ENCODE measurements at places on chromosomes 7 and 10.

DNA sequence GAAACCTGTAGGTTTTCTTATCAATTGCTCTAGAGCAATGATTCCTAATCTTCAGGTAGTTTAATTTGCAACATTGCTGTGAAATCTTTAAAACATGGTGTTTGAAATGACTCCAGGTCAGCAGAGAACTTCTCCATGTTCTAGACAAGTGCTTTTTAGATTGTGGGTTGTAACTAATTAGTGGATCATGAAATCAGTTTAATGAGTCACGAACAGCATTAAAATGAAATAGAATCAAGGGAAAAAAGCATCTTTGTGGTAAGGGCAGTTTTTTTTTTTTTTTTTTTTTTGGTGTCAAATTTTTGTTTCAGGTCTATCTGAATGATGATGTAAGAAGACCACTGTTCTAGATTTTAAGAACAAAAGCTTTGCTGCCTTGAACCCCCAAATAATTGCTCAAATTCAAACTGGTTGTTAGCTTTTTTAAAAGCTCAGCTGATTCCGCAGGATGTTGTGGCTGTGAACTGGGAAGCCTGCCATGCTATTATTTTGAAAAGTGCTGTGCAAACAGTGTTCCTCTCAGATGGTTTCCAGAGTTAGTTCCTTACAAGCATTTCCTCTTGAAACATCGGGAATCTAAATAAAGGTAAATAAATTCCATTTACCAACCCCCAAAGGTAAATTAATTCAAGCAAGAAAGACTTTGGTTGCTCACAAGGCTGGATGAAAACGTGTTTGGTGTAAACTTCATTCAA lies 13.1 kb upstream of the PDK4 start:
- no peak for DNase-seq

GRCh38 chr7:83579740-83580139 lies 69.2 kb downstream of the SEMA3E start:
- no peak for DNase-seq

DNA sequence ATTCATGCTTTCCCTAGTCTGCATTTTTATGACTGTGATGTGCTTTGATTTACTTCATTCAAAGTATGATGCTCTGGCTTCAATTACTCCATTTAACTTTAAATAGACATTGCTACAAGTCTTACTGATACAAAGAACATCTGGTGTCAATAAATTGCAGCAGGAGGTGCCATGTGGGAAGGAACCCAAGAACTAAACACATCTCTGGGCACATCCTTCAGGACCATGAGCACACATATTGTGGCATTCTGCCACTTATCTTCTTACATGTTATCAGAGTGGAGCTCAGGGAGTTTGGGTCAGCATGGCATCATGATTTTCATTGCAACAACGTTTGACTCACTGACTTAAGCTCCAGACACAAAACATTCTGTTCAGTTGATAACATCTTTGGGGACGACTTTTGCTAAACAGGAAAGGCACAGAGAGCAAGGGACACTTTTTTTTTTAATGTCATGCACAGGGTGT lies 227.0 kb downstream of the DKK1 start:
- no peak for DNase-seq

DNA sequence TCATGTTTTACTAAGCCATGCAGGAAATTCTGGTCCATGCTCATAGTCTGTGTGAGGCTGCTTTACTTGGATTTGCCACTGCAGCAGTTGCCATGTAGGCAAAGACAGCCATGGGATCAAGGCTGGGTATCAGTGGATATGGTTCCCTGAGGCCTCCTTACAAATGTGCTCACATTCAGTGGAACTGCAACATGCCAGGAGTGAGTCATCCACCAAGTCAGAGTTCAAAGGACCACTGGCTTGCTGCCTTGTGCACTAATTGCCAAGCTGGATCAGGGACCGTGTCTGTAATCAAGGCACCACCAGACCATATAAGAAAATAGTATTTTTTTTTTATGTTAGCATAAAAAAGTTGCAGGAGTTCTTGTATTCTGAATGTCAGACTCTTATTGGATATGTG lies 101.0 kb downstream of the CDCA7L start:
- DNase-seq: no peak

DNA sequence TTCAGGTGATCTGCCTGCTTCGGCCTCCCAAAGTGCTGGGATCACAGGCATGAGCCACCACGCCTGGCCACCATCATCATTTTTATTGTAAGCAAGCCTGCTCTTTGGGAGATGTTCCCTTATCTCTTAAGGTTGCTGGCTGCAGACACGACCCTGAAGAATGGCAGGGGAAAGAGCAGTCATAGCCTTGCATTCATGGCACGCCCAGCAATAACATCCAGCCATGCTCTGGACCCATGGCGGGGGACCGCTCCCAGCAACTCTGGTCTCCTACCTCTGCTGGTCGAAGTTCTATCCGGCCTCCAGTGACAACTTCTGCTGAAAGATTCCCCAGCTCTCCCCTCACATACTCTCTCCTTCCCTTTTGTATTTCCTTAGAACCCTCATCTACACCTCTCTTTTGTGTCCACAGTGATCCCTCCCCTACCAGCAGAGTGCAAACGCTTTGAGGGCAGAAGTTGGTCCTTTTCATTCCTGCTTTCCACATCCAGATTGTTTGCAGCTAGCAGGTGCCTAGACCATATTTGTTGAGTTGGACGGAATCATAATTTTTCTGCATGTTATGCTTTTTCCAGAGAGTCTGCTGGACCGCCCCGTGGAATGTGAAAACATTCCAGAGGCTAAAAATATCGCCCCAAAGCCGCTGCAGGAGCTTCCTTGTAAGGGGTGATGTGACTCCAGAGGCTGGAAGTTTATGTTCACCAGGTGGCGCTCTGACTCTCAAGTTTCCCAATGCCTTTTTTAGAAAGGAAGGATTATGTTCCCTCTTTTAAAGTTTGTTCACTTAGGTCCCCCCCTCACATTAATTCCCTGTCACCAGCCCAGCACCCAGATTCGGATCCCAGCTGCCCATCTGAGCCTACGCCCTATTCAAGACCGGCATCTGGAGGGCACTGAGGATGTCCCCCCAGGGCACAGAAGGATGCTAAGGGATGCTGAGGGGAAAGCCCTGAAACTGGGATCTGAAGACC lies 4.3 kb upstream of the MARVELD1 start:
- DNase-seq: peak; percentile 8

DNA sequence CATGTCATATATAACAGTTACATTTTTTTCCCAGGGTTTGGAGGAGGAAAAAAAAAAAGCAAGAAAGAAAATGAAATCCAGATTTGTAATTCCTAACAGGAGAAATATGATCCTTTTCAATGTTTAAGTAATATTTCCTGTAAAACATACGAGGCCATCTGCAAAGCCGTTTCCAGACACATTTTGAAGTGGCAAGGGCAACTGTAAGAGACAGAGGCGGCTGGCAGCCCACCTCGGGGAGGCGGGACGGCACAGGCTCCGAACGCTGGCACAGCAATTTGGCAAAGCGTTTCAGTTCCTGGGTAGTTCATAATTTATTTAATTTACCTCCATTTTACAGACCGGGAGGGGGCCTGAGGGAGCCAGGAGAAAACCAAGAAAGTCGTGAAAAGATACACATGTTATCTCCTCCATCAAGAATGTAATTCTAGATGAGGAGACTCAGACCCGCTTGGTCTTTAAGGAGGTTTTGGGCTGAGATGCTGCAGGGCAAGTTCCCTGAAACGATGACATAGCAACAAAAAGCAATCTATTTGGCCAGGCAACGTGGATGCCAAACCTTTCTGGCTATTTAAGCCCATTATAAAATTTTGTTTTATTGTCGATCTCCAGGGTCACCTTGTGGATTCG lies 448.5 kb upstream of the MKI67 start:
- DNase-seq: no peak

DNA sequence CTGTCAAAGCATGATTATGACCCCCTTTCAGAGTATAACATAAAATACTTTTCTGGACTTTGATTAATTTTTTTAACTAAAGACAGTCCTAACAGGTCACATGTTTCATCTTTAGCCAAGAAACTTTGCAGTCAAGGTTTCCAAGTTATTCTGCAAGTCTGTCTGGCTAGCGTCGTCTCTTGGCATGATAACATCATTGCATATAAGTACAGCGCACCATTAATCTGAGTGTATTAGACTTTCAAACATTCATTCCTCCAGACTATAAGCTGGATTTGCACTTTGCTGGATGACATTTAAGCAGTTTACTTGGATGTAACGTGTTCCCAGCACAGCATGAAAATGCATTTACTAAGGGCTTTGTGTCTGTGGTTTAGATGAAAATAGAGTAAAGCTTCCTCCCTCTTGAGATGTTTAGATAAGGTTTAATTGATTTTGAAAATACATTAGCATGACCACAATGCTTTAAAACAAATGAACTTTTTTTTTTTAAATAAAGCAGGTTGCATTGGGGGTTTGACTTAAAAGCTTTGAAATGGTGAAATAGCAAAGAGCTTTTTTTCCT lies 349.0 kb upstream of the MTPN start:
- DNase-seq: no peak

DNA sequence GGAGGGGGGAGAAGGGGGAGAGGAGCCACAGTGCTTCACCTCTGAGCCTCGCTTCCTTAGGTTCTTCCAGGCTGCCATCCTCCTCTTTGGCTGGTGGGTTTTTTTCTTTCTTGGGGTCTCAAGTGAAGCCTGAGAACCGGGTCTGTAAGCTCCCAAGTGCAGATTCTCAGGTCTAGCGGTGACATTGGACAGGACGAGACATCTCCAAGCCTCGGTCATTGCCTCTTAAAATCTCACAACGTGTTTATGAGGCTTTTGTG lies 817 bp upstream of the IL15RA start:
- DNase-seq: no peak

DNA sequence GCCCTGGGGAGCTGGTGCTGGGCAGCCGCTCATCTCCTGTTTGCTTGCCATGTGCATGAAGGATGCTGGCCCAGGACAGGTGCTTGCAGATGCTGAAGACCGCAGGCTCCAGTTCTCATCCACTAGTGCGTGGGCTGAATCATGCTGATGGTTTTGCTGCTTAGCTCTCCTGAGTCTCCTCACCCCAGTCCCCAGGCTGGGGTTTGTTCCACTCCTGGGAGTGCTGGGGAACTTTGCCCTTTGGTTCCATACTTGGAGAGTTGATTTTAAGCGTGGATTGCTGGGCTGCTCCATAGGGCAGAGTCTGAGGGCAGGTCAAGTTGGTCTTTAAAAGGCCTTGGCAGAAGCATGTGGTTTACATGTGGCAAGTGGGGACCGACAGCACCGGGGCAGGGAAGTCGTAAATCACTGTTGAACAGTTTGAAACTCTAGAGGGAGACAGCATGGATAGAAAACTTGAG lies 9.1 kb downstream of the DYNC2I1 start:
- no peak for DNase-seq

GRCh38 chr7:32047075-32047474 lies 23.1 kb downstream of the PDE1C start:
- DNase-seq: no peak

- DNase-seq: no peak
Observed at GRCh38 chr7:72038022-72038732, 374.0 kb downstream of the CALN1 start.

DNA sequence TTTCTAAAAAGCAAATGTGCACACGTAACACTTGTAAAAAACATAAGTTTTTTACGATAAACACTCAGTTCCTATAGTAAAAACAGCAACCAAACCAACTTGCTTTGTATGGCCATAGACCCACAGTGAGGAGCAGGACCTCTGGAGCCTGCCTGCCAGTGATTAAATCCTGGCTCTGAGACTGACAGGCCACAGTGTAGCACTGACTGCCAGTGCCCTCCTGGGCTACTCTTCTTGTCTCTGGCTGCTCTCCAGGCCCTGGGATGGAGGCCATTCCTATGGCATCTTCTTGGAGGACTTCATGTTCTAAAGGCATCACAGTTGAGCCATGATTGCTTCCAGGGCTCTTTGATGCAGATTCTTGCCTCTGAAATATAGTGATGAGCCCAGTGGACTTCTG lies 22.7 kb upstream of the TMEM254 start:
- DNase-seq: no peak

- no peak for DNase-seq
Observed at GRCh38 chr7:131007439-131008330, 273.7 kb upstream of the KLF14 start.

DNA sequence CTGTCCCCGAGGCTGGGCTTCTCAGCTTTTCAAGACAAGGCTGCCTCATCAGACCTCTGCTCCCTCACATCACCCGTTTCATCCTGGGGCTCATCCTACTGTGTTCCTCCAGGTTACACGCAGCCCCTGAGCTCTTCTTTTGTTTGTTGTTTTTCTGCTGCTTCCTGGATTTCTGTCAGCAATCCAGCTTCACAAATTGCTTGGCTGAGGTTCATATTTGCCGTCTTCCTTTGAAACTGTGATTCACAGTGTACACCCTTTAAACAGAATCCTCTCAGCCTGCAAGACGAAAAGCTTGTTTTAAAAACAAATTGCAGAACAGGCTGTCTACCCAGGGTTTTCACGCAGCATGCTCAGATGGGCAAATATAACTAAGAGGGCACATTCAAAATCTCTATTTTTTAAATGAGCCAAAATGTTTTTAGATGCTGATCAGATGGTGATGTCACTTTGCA lies 39.1 kb upstream of the PARD3 start:
- no peak for DNase-seq

DNA sequence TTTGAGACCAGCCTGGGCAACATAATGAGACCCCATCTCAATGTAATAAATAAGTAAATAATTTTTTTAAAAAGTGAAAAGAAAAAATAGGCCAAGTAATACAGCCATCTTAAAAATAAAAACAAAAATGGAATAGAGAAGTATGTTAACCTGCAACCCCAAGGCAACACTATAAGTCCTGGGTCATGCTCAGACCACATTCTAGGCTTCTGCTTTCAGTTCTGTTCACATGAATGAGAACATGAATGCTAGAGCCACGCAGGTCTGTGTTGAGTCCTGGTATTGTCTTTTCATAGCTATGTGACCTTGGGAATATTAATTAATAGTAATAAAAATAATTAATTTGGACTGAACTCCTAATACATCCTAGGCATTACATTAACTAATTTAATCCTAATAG lies 284.0 kb downstream of the AUTS2 start:
- no peak for DNase-seq

GRCh38 chr10:91591797-91592174 lies 41.1 kb downstream of the PPP1R3C start:
- no peak for DNase-seq

GRCh38 chr7:29099896-29100847 lies 46.2 kb downstream of the CPVL start:
- no peak for DNase-seq

DNA sequence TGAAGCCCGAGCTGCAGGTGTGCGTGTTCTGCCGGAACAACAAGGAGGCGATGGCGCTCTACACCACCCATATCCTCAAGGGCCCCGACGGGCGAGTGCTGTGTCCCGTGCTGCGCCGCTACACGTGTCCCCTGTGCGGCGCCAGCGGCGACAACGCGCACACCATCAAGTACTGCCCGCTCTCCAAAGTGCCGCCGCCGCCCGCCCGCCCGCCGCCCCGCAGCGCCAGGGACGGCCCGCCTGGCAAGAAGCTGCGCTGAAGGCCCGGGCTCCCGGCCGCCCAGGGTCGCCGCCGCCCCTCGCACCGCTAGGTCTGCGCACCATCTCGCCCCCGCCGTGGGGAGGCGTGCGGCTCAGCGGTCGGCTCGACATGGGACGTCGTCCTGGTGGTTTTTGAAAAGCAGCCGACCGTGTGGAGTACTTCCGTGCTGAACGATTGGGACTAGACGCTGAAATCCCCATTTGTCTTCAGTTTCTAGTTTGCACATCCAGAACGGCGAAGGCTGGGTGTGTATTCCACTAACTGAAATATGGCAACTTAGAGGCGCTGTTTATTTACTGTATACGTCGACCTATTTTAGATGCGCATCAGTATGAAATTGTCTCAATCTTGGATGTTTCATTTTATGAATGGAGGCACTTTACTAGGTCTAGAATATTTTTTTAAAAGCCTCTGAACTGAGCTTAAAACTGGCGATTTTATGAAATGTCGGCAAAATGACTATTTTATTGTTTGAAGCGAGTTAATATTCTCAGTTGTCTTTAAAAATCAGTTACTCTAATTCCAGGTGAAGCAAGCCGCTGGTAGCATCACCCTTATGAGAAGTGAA lies 1.1 kb downstream of the NANOS1 start:
- peak; percentile 27 for DNase-seq

Data from nucleus accumbens (tissue), 56 donors.